Endothelial cell (in vitro differentiated cells): ENCODE measurements at places on chromosomes 2 and 18.

GRCh38 chr2:20198001-20198400 is 26.9 kb downstream of the SDC1 start:
- no peak for DNase-seq

GRCh38 chr2:12721566-12722446 is 5.1 kb downstream of the TRIB2 start:
- no peak for DNase-seq

DNA sequence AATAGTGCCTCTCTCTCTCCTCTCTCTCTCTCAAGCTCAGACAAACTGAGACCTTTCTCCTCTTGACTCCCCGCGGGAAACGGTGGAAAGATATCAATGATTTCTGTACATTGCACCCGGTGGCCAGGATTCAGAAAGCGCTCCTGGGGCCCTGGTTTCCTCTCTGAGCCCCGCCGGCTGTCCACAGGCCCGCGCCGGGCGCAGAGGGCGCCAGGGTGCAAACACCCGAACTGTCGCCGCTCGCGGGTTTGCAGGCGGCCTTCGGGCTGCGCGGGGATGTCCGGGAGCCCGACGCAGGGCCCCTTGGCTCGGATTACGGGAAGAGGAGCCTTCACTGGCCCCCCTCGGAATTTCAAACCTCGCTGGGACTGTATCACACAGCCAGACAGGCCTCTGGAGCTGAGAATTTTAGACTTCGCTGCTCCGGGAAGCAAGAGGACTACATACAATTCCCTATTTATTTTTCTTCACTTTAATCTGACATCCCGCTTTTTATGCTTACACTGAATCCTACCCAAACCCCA is 5.2 kb upstream of the EN1 start:
- DNase-seq: peak; percentile 43

DNA sequence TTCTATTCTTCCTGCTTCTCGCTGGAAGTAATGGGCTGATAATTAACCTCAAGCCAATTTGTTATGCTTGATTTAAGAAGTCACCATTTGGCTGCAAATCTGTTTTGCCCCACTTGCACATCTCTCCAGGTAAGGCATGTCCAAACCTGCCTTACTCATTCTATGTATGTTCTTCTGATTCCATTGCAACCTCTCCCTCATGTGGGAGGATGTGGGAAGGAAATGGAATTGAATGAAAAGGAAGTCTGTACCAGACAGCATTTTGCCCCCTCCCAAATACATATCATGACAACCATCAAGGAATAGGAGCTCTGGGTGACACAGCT is 131.7 kb downstream of the NRP2 start:
- DNase-seq: no peak

GRCh38 chr18:29512761-29513160 is 1335.8 kb upstream of the CDH2 start:
- DNase-seq: no peak

DNA sequence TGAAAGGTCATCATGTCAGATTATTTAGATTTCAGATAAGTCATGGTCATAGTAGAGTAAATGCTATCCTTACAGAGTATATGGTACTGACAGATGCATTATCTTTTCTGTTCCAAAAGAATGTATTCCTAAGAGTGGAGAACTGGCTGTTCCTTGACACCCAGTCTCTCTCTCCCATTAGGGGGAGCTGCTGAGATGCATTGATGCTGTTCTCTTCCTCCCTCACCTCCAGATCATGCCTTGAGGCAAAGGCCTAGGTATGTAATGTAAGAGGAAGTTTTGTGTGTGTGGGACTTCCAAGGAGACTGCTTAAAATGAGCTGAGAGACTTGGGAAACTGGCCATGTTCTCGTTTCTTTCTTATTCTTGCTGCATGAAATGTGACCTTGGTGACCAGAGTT is 979.5 kb upstream of the CELF4 start:
- DNase-seq: peak; percentile 57

GRCh38 chr18:489244-490023 is 11.1 kb downstream of the COLEC12 start:
- DNase-seq: no peak

GRCh38 chr2:69600425-69600824 is 43.1 kb downstream of the AAK1 start:
- DNase-seq: no peak

DNA sequence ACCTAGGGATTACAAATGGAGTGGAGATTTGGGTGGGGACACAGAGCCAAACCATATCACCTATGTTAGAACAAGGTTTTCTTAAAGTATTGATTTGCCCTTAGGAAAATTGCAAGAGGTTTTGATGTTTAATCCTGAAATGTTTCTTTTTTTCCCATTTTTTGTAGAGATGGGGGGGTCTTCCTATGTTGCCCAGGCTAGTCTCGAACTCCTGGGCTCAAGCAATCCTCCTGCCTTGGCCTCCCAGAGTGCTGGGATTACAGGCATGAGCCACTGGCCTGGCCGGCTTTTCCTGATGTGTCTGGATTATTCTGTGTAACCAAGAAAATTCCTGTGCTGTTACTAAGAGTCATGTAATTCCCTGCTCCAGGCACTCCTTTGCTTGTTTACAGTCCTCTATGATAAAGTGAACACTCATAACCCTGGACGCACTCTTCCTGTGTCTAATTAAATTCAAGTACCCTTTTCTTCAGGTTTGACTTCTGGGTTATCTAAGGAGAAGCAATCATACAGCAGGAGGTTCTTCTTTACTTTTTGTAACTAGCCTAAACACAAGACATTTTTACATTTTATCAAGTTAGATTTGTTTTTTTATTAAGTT is 15.0 kb upstream of the CTDP1 start:
- DNase-seq: no peak

DNA sequence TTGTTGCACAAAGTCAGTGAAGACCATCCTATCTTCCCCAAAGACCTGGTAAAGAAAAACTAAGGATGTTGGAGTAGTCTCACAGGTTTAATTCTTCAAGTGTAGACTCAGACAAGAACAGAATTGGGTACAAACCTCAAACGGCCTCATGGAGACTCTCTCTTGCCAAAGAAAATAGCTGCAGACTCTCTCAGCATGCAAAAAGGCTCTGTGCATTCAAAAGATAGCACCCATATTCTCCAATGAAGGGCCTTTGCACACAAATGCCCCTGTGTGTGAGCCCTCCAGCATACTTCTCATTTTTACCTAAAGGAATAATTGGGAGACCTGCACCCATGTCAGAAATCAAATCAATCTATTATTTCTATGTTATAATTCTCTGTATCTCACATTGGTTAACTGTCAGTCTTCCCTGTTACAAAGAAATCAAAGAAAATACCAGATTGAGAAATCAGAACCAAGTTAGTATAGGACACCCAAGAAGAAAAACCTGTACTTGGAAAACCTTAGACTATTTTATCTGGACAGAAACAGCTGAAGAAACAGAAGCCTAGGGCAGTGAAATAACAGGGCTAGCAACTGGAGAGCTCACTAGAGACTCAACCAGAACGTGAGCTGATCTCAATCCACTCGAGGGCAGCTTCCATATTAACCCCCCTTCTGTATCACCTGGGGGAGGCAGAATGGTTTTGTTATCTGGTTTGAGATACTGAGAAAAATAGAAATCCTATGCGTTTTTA is 134.7 kb upstream of the DNAJC10 start:
- no peak for DNase-seq

DNA sequence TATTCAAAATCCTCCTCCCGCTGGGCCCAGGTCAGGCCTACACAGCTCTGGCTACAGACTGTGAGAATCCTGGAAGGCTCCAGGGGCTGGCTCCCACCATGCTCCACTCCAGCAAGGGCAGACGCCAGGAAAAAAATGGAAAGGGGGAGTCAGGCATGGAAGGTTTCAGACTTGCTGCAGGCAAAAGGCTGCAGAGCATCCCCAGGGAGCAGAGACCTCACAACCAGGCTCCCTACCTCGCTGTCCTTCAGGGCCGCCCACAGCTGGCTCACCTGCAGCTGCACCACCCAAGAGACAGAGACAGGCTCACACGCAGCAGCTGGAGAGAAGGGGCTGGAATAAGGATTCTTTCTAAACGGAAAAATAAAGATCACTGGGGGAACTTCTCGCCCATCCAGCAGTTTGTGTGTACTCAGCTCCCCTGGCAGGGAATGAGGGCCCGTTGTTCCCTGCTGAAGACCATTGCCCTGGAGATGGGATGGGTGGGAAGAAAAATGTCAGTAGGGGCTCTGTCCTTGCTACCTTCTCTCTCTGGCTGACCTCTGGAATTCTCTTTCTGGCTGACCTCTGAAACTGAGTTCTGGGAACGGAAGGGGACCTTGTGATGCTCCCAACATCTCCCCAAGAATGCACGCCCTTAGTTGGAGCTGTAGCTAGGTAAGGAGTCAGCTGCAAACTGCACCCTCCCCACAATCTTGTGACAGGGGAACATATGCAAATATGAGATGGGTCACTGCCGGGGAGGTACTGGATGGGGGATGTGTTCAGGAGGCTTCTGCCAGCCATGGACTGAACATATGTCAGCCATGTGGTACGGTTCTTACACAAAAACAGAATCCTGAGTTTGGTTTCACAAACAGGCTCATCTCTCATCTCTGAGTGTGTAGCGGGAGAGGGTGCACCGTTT is 34.5 kb downstream of the BCL2 start:
- no peak for DNase-seq

- DNase-seq: no peak
These were observed 573.6 kb downstream of the TMEM182 start for GRCh38 chr2:103335403-103335802.

DNA sequence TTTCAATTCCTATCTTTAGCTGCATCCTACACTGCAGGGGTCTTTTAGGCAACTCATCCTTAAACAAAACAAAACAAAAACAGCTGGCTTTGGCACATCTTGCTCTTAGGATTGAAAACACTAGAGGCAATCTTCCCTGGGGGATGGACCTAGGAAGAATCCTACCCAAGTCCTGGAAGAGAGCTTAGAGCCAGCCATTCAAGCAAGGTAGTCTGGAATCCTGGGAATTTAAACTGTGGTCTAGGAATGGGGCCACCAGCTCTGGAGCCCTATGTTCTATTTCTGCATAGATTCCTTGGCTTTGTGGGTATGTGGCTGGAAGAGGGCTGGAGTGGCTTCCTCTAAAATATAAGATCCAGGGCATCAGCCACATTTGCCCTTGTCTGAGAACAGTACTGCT is 27.7 kb downstream of the MYL1 start:
- DNase-seq: no peak

GRCh38 chr2:189083606-189084005 is 96.0 kb downstream of the COL5A2 start:
- DNase-seq: no peak

GRCh38 chr2:240553956-240554480 is 3.8 kb downstream of the ANKMY1 start:
- no peak for DNase-seq
